Activated T-cell treated with anti-CD3 and anti-CD28 coated beads, Interleukin-2, amount 50 U/mL, for 48 hours (primary cell): ENCODE measurements at places on chromosomes 2 and 18.

GRCh38 chr2:204452464-204453023 lies 92.7 kb upstream of the PARD3B start:
- DNase-seq, result no peak

DNA sequence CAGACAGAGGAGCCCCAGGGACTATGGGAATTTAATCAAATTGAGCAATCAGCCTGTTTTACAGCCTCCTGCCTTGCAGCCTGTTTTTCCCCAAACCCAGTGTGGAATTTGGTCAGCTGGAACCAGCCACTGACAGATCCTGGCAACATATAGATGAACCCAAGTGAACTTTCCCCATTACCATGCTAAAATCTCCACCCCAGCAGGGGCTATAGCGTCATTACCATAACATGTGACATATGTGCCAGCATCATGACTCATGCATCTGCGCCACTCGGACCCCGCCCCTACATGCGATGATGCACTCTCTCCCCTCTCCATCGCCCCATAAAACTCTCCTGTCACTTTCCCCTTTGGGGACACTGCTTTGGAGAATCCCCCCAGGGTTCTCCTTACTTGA lies 17.3 kb upstream of the FEZ2 start:
- no peak for DNase-seq

GRCh38 chr18:36374262-36374661 lies 76.7 kb downstream of the FHOD3 start:
- no peak for DNase-seq

GRCh38 chr2:231926761-231927565 lies 767 bp upstream of the NPPC start:
- DNase-seq, result no peak

DNA sequence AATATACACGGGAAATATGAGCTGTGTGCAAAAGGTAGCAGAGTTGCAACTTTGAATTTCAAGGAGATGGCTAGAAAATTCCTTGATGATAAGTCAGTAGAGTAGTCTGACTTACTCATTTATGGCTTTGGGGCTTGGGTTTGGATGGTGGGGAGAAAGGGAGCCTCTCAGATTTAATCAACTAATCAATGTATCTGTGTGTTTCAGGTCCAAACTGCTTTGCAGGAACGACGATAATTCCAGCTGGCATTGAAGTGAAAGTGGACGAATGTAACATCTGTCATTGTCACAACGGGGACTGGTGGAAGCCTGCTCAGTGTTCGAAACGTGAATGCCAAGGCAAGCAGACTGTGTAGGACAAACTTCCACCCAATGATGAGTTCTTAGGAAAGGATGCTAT lies 164.6 kb downstream of the VWC2L start:
- no peak for DNase-seq

- DNase-seq, result no peak
Measured at GRCh38 chr2:107719836-107720235, 106.9 kb upstream of the RGPD4 start.

GRCh38 chr2:126038861-126039260 lies 617.1 kb upstream of the GYPC start:
- DNase-seq, result no peak

DNA sequence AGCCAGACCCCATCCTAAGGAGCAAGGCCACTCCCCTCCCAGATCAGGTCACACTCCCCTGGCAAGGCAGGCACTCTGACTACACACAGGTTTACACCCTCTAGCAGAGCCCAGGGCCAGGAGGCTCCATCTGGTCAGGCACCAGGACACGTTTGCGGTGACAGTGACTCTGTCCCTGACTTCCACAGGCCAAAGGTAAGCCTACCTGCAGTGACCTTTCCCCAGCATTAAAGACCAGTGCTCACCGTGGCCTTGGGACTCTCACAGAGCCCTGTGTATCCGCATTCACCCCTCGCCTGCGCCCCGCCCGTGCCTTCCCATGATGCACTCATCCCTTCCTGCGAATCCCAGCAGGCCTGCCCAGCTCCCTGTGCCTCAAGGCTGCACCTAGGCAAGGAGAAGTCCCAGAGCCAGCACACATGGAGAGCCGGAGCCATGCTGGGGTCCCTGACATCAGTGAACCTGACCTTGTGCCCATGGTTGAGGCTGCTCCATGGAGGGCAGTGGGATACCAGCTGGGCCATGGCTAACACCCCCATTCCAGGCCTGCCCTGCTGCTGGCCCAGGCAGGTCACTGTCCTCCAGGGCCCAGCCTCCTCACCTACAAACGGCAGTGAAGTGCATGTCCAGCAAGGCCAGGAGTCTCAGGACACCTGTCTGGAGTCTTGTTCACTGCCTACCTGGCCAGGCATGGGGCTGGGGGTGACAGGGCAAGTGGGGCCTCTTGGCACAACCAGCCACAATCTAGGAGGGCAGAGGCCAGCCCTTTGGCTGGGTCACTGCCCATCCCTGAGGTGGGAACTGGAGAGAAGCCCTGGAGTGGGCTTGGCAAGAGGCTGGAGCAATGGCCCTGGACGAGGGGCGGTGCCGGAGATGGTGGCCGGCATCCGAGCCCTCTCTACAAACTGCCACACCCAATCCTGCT lies 3.0 kb downstream of the NEURL3 start:
- no peak for DNase-seq

GRCh38 chr2:219722276-219722879 lies 94.9 kb downstream of the SLC4A3 start:
- DNase-seq, result no peak

- DNase-seq, result no peak
Measured at GRCh38 chr2:100853909-100854810, 34.2 kb downstream of the NPAS2 start.

DNA sequence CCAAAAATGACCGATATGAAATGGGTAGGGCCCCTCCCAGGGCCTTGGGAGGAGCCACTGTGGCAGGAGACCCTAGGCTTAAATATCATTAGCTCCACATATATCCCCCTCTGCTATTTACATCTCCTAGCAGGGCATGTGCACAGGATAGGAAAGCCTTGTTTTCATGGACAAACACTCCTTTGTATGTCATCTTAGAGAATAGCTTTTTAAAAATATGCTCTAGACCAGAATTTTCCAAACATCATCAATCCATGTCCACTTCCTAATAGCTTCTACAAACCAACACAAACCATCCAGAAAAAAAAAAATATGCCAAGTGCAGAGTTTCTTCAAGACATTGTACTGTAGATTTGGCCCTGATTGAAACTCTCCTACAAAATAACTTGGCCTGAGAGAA lies 10.8 kb downstream of the DAPL1 start:
- no peak for DNase-seq

DNA sequence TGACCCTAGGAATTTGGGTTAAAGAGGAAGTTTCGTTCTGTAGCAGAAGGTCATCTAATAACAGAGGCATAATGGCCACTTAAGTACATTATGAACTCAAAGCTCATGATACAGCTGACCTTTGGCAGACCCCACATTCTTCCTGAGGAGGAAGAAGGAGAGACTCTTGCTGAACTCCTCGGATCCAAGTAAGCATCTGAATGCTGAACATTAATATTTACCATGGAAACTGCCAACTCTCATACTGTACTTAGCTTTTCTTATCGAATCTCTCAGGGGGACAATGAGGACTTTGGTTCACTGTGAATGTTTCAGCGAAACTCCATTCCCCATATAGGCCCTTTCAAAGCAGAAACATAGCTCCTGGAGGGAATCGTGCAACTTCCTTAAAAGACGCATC lies 781.4 kb upstream of the GYPC start:
- DNase-seq, result no peak

- no peak for DNase-seq
Measured at GRCh38 chr2:184611361-184612085, 13.2 kb downstream of the ZNF804A start.

DNA sequence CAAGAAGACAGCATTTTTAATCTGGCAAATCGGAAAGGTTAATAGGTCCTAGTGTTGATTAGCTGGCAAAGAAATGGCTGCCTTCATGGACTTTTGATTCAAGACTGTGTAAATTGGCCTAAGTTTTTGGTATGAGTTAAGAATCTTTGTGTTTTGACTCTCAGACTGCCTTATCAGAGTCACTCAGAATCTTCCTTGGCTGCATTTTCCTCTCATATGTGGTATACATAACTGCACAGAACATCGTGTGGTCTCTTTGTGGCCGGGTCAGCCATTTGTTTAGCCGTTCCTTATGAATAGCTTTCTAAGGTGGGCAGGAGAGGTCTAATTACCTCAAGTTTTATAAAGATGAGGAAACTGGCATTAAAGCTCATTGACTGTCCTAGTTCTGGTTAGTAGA lies 30.1 kb downstream of the CAB39 start:
- no peak for DNase-seq

GRCh38 chr2:55408098-55408882 lies 11.4 kb downstream of the CCDC88A start:
- DNase-seq, result no peak

DNA sequence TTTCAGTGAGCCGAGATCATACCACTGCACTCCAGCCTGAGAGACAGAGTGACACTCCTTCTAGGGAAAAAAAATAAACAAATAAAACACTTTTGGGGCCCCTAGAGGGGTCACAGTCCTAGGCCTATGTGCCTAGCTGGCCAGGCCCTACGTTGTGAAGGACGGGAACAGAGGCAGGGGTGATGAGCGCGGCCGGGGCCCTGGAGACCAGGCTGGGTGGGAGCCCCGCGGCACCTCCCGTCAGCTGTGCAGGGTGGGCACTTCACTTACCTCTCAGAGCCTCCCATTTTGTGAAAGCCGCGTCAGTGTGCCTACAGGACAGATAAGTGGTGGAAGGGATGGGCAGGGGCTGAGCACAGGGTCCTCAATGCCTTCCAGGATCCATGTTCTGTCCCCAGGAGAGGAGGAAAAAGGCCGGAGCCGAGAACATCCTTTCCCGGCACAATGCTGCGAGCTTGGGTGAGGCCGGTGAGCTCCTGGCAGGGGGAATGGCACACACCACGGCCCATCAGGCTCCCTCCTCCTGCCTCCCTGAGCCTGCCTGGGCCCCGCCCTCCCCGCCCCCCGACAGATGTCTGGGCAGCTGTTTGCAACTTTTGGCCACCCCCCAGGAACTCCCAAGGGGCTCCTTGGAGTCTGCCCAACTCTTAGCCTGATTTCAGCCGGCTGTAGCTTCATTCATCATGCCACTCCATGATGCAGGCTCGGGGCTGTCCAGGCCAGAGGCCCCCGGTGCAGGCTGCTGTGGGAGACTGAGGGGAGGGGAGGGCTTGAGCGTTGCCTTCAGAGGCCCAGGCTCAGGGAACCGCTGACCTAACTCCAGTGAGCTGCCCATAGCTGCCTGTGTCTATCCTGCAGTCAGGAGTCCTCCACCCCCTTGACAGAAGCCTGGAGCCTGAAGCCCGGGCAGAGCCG lies 196.5 kb downstream of the TFCP2L1 start:
- no peak for DNase-seq

DNA sequence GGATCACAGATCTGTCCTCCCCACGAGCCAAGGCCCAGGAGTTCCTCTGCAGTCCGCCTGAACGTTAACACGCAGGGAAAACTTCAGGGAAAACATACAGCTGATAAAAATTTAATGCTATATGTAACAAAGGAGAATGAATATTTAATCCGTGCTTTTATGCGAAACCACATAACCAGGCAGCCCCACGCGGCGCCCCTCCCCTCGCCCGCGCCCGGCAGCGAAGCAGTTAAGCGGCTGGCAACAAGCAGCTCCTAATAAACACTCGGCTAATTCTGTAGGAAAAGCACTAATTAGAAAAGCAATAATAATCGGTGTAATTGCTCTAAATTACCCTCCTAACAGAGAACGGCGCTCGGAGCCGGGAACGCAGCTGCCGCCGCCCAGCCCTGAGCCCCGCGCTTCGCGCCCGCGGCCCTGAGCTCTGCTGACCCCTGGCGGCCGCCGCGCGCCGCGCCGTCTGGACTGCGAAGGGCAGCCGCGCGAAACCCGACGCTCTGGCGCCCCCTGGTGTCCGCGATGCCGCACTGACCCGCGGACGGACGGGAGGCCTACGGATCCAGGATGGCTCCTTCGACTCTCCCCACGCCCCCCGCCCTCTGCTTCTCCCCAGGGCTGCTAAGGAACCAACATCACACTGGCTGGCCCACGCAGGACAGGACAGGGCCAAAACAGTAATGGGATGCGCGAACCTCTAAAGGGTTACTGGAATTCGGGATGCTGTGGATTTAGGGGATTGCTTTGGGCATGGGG lies 181.4 kb downstream of the SMAD2 start:
- DNase-seq, result peak; percentile 89

DNA sequence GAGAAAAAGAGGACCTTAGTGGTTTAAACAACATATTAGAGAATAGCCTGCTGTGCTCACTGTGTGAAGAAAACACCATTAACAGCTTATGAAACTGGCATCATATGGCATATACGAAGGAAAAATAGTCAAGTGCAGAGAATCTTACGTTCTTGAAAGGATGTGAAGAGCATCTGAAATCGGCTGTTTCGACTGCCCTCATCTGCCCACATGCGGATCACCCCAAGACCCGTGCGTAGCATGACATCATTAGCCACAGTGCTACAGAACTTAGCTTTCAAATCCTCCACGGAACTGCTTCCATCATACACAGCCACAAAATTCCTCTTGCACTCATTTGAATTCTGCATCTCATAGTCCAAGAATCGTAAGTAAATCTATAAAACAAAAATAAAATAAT lies 84.3 kb downstream of the NETO1 start:
- no peak for DNase-seq

- DNase-seq, result no peak
Measured at GRCh38 chr2:65687614-65688013, 255.2 kb upstream of the SPRED2 start.

DNA sequence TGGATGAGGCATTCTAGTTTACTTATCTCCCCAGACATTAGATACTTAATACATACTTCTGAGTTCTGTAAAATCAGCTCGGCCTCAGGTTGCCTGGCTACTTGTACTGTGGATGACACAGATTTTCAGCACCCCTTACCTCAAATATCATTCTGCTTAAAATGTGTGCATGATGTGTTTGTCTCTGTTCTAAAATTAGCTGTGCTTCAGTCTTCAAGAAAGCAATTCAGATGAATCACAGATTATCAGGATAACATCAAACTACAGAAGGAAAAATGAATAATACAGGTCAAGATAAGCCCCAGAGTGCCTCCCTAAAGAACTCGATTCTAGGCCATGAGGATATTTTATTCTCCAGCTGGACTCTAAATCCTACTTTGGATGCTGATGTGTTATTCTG lies 21.3 kb upstream of the MAPRE2 start:
- DNase-seq, result no peak

- DNase-seq, result no peak
Measured at GRCh38 chr2:182887093-182887492, 20.7 kb upstream of the FRZB start.

DNA sequence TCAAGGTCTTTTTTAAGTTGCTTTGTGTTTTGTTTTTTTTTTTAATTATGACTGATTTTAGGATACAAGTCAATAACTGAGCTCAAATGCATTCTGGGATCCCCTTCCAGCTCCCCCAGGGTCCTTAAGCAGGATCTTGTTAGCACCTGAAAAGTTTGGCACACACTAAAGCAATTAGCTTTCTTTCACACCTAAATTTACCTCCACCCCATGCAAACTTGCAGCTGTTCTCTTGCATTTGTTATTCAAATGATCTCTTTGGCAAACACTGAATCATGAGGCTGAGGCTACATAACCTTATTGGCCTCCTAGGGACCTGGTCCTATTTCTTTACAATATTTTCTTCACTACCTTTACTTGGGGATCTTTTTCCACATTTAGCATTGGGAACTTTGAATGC lies 2026.1 kb upstream of the CELF4 start:
- DNase-seq, result no peak
